ENCODE measurements at places on chromosomes 2 and 18. TPM values are rescaled to one million over a fixed set of nuclear protein-coding genes. Genes with fewer than 3 reads are reported as not detected.

IMP4 gene
- 101 TPM for total RNA-seq

DNA sequence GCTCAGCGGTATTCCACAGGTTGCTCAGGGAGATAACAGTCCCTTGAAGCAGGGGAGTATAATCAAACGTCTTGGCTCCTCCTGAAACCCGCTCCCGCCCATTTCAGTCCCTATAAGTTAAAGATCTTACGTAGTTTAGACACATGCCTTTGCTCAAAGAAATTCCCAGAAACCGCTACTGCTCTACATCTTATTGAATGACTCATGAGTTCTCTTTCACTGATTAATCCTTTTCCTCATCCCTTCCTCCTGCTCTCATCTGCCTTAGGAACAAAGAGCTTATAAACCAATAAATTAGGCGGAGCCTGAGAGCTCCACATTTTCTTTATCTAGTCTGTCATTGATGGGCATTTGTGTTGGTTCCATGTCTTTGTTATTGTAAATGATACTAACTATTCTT lies 4.2 kb upstream of the SERPINB4 start:
- H3K27me3 ChIP-seq = no peaks in the 10 kb centered on the region
- no peaks in the 10 kb centered on the region for H3K4me1 ChIP-seq
- H3K4me3 ChIP-seq = no peak overlapping the region
- no peak for DNase-seq
- no peaks in the 10 kb centered on the region for H3K36me3 ChIP-seq

DNA sequence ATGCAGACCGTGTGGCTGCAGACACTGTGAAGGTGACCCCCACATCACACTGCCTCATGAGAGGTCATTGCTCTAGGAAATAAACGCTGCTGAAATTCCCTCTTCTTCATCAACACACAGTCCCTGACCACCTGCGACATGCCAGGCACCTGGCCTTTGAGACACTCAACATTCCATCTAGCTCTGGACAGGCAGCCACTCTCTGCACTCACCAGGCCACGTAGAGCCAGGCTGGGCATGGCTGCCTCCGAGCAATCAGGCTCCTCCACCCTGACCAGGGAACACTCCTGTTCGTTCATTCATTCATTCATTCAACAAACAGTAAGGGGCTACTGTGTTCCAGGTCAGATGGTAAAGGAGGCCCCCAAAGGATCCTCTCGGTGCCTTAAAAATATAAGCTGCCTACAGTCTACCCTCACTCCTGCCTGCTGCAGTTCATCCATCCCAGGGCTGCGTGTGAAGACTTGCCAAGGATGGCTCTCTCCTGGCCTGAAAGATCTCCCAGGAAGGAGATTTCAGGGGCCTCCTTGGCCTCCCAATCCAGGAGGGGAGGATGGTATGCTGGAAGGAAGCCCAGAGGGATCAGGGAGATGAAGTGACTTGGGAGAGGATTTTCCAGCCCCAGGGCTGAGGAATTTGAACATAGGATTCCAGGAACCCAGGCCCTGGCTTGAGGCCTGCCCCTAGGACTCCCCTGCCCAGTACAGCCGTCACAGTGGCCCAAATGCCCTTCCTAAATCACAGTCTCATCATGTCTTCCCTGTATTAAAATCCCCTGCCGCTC lies 66.7 kb downstream of the TNS1 start:
- H3K27ac ChIP-seq = no peak overlapping the region
- no peaks in the 10 kb centered on the region for H3K36me3 ChIP-seq
- H3K4me3 ChIP-seq = no peak overlapping the region
- H3K27me3 ChIP-seq = no peaks in the 10 kb centered on the region
- peaks cover 24% of the 10 kb centered on the region for H3K4me1 ChIP-seq

DNA sequence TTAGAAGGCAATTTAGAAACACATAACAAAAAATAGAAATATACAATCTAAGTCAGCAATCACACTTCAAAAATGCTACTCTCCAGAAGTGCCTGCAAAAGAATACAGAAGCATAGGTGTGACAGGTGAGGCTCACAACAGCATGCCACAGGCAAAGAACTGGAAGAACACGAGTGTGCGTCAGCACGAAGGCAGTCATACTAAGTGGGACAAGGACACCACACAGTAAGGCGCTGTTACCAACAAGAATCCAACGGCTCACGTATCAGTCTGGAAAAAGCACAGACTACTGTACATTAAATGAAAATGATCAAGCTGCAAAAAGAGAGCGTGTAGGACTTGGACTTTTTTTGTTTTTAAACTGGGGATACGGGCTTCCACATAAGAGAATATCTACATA lies 18.7 kb downstream of the HDLBP start:
- H3K4me1 ChIP-seq = no peaks in the 10 kb centered on the region
- no peak overlapping the region for H3K4me3 ChIP-seq
- DNase-seq = no peak

ATRAID gene
- 106 TPM for total RNA-seq

GRCh38 chr18:42860011-42860410 lies 255.5 kb downstream of the RIT2 start:
- no peaks in the 10 kb centered on the region for H3K27me3 ChIP-seq
- H3K27ac ChIP-seq = no peak overlapping the region
- no peaks in the 10 kb centered on the region for H3K36me3 ChIP-seq
- H3K4me1 ChIP-seq = no peaks in the 10 kb centered on the region

ABCG5 gene
- not detected for total RNA-seq
